ENCODE measurements at places on chromosomes 1 and 21.

GRCh38 chr1:154971341-154971998 lies 923 bp upstream of the SHC1 start:
- DNase-seq, result no peak

DNA sequence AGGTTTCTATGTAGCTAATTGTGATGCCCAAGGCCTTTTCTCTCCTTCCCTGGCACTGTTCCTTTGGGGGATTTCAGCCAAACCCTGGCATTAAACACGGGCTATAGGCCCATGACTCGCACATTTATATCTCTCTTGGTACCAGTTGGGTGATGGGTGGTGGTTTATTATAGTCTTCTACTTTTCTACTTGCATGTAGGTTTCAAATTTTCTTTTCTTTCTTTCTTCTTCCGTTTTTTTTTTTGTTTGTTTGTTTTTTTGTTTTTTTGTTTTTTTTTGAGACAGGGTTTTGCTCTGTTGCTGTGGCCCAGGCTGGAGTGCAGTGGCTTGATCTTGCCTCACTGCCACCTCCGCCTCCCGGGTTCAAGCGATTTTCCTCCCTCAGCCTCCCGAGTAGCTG lies 1.1 kb downstream of the IL10RB start:
- no peak for DNase-seq

DNA sequence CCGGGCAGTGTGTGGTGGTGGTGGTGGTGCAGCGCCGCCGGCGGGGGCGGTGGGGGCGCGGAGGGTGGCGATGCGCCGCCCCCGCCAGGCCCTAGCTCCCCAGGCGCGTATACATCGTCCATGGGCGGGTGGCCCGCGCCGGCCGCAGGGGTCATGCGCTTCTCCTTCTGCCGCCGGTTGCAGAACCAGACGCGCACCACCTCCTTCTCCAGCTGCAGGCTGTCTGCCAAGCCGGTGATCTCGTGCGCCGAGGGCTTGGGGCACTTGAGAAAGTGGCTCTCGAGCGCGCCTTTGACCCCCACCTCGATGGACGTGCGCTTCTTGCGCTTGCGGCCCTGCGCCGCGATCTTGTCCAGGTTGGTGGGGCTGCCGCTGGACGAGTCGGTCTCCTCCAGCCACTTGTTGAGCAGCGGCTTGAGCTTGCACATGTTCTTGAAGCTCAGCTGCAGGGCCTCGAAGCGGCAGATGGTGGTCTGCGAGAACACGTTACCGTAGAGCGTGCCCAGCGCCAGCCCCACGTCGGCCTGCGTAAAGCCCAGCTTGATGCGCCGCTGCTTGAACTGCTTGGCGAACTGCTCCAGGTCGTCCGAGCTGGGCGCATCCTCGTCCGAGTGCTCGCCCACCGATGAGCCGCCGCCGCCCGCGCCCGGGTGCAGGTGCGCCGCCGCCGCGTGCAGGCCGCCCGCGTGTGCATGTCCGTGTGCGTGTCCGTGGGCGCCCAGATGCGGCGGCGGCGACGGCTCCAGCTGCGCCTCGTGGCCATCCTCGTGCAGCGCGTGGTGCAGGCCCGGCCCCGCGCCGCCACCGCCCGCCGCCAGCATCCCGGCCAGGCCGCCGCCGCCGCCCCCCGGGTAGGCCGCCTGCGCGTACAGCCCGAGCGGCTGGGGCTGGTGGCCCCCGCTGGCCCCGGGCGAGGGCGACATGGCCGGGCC lies 926 bp downstream of the POU3F1 start:
- no peak for DNase-seq

- DNase-seq, result no peak
These were observed 52.6 kb upstream of the TRAPPC10 start for GRCh38 chr21:43959231-43960116.

- DNase-seq, result no peak
These were observed 112.5 kb upstream of the SLC44A3 start for GRCh38 chr1:94707321-94708298.

- DNase-seq, result no peak
These were observed 22.0 kb downstream of the KCNK1 start for GRCh38 chr1:233635765-233636502.

GRCh38 chr1:93722081-93723031 lies 40.7 kb upstream of the BCAR3 start:
- DNase-seq, result no peak

DNA sequence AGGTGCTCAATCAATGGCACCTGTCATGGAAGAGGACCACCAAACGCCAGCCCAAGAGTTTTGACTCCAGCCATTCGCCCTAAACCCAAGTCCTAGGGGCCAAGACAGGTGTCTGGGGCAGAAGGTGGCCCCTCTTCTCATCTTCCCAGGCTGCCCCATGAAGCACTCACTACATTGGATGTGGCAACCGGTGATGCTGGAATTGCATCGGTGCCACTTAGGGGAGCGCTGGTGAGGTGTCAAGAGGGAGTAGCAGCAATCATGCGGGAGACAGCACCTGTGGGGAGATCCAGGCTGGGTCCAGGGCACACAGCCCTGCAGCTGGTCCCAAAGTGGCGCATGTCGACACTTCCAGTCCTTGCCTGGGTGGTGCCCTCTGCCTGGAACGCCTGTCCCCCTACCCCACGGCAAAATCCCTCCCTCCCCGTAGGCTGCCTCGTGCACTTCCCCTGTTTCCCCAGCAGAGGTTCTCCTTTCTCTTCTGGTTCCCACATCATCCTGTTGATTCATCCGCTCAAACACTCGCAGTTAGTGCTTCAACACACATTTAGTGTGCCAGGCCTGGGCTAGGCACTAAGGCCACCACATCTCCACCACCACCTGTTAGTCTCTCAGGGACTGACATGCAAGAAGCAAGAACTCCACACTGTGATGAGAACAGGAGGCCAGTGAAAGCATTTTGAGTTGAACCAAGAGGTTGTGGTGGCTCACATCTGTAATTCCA lies 18.5 kb downstream of the PLA2G2D start:
- DNase-seq, result peak; percentile 5

- peak; percentile 73 for DNase-seq
These were observed 19.1 kb downstream of the RUNX3 start for GRCh38 chr1:24910751-24911650.

GRCh38 chr1:56356376-56356990 lies 222.9 kb downstream of the PLPP3 start:
- DNase-seq, result no peak

DNA sequence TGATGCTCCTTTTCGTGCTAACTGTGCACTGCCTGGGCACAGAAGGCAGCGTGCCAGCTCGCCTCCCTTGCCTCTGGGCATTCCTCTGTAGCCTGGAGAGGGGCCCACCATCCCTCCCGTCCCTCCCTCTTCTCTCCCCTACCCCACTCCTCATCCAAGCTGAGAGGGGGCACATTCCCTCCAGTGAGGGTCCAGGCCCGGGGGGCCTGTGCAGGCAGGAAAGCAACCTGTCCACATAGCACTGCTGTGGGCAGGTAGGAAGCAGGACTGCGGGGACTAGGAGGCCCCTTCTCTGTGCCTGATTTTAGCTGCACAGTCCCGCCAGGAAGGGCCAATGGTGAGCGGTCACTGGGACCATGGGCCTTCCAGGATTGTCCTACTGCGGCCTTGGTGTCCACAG lies 10.3 kb upstream of the PKNOX1 start:
- DNase-seq, result no peak

DNA sequence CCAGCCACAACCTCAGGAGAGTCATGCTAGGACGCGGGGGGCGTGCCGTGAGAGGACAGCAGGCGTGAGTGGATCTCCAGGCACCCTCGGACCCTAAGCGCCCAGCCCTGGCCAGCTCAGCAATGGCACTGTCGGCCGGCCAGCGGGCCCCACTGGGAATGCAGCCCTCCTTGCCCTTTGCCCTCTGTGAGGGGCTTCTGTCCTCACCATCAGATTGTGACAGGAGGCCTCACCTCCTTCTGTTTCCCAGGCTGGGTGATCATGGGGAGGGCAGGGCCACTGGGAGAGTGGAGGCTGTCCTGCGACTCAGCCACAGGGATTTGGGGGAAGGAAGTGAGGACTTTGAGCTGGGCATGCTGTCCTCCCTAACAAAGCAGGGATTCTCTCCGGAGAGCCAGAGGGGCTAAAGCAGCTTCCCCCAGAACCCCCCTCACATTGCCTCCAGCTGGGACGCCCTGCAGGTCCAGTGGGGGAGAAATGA lies 6.6 kb upstream of the LRRC3 start:
- DNase-seq, result no peak
